ENCODE measurements at places on chromosomes 16 and 17.

GRCh38 chr16:77043076-77043475 lies 147.9 kb upstream of the MON1B start:
- DNase-seq, result no peak

DNA sequence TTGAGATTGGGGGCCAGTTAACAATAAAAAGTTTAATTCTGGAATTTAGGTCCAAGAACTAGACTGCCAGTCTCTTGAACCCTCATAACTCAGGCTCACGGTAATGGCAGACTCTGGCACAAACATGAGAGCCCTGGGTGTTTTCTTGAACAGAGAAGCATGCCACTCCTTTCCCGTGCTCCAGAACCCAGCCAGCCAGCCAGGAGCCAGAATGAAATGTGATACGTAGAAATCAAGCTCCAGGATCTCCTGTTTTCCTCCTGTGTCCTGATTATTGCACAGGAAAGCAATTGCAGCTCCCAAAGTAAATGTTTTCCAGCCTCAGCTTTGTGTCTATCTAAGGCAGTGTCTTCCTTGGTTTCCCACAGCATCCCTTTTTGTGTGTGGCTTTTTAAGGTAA lies 46.2 kb upstream of the NOL11 start:
- no peak for DNase-seq

DNA sequence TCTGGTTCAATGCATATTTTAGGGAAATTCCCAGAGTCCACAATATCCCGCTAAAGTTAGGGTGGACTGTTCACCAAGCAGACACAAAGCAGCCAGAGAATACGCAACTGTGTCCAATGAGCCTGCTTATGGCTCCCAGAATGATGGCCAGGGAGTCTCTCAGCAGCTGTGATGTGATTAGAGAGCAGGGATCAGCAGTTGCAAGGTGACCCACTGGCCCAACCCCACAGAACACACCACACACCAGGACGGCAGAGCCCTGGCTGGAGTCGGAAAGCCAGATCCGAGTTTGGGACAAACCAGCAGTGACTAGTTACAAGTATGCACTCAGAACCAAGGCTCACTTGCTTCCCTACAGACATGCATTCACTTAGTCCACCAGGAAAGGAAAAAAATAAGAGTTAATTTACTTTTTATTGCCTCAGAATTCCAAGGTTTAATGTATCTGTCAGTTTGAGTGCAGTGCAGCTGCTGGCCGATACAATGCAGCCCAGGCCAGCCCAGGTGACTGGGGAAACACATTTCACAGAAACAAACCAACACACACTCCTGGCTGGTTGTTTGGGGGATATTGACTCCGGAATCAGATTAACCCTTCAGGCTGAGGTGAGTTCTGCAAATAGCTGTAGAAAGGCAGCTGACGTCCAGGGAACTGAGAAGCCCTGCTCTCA lies 121.7 kb downstream of the HIC1 start:
- DNase-seq, result no peak

DNA sequence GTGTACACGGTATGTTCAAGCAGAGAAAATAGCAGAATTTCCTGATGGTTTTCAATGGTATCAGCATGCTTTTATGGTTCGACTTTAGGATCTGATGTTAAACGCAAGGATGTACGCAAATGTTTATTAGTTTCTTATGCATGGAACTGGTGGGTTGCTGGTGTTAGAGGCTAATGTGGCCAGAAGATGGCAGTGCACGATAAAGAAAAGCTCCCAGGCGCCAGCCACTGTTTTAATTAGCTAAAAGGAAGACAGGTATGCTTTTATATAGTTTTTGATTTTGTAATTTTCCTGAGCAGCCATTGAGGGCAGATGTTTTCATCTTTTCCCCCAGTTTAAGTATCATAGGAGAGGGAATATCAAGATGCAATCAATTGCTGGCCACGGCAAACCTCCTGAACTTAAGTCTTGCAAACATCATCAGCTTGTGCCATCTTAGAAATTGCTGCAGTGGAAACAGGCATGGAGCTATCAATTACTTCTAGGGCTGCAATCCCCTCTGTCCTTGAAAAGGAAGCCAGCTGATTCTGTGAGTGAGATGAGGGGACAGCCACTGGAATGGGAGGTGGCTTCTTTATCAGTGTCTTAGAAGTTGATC lies 648.5 kb upstream of the RBFOX1 start:
- DNase-seq, result no peak

- no peak for DNase-seq
These were observed 15.4 kb upstream of the CCL22 start for GRCh38 chr16:57343221-57343620.

- DNase-seq, result no peak
These were observed 110.2 kb upstream of the LHX1 start for GRCh38 chr17:36827081-36827480.

- DNase-seq, result peak; percentile 64
These were observed 1.8 kb downstream of the KIAA0513 start for GRCh38 chr16:85029408-85029784.

DNA sequence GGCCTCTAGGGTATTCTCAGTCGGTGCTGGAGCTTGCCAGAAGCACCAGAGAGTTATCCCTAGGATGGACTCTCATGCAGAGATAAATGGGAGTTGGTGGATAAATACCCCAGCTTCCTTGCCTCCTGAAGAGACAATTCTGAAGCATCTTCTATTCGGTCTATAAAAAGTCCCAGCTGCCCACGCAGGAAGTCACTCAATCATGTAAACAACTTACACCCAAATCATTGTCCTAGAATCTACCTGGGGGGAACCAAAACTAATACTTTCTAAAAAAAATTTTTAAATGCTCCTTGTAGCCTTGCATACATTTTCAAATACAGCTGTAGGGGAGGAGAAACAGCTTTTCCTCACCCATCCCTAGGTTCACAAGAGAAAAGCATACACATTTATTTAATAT lies 66.6 kb upstream of the ELAC2 start:
- DNase-seq, result no peak
